Iris pigment epithelial cell (primary cell): ENCODE measurements at places on chromosomes 5 and 9.
A peak's percentile ranks its signal among the peaks of the same experiment; 100 is the strongest.

GRCh38 chr5:151151793-151152192 is 5.8 kb downstream of the ANXA6 start:
- peak; percentile 33 for DNase-seq

GRCh38 chr5:147481376-147481775 is 28.5 kb downstream of the DPYSL3 start:
- DNase-seq: peak; percentile 95

- peak; percentile 67 for DNase-seq
Measured at GRCh38 chr9:121686930-121687541, 35.6 kb downstream of the DAB2IP start.

- DNase-seq: no peak
Measured at GRCh38 chr5:66869347-66869746, 273.2 kb downstream of the MAST4 start.

DNA sequence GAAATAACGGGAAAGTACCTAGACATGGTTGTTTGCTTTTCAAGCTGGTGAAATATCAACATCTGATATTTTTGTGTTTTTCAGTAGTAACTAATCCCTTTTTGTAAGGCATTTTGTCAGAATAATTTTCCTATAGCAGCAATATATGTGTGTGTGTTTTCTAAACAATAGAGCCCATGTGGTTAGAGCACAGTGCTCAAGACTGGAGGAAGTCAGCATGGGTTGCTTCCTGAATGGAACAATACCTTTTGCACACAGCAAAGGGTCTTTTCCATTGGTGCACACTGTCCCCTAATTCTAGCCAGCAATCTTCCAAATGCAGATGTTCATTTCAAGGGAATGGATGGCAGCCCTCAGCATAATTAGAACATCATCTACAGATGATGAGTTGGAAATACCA is 270.1 kb downstream of the AOPEP start:
- no peak for DNase-seq

DNA sequence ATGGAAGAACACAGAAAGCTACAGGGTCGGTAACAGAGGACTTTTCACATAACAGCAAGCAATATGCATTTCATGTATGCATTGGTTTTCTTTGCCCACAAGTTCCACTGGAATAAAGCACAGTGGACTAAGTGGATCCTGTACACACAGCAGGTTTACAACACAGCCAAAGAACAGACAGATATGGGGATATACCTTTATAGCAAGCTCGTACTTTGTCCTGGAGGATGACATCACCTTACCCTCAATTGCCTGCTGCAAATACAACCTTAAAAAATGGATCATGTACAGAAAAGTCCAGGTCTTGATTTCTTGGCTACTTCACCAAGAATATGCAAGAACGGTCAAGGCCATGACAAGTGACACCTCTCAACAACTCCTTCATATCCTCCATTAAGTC is 1445.5 kb downstream of the MAT2B start:
- no peak for DNase-seq

DNA sequence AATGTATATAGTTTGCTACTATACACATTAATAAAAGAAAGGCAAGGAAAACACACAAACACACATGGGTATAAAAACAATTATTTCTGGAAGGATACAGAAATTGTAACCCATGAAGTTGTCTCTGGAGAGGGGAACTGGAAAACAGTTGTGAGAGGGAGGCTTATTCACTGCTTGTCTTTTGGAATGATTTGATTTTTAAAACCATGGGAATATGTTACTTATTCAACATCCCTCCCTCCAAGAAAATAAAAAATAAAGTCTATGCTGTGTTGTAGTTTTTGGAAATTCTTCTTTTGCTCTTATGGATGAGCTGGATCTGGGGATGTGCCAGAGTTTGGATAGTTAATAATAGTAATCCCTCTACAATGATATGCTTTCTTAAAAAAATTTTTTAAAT is 6.0 kb upstream of the C1QTNF2 start:
- DNase-seq: no peak

DNA sequence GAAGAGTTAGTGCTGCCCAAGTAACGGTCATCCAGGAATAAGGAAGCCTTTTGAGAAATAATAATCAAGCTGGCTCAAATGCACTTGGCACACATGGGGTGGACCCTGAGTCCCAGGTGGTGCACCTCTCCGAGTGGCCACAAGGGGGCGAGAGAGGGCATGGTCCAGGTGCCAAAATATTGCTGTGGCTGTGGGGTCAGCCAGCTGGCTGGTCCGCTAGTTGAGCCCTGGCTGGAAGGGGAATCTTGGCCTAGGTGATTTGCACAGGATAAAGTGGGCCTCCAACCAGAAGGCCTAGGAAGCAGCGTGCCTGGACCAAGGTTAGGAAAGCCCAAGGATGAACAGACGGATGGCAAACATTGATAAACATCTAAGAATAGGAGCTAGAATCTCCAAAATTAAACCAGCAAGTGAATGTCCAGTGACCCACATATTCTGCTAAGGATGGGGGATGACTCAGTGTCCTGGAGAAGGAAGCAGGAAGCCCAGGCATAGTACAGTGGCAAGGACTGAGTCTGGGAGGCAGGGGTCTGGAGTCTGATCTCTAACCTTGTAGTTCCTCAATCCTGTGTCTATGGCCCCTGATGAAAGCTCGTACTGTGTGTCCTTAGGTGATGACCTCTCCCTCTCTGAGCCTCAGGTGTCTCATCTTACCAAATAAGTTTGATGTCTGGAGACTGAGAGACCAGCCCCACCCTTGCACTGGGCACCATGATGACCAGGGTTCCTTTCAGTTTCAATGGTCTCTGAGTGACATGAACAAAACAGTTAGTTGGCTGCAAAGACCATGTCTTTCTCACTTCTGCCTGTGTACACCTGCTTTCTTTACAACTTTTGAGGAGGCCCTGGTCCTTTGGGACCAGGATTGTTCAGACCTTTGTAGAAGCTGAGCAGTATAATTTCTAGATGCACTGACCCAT is 19.2 kb upstream of the SHB start:
- DNase-seq: no peak

- DNase-seq: no peak
Measured at GRCh38 chr9:98924946-98925820, 18.5 kb upstream of the COL15A1 start.

- no peak for DNase-seq
Measured at GRCh38 chr9:14836885-14837284, 73.3 kb downstream of the FREM1 start.

DNA sequence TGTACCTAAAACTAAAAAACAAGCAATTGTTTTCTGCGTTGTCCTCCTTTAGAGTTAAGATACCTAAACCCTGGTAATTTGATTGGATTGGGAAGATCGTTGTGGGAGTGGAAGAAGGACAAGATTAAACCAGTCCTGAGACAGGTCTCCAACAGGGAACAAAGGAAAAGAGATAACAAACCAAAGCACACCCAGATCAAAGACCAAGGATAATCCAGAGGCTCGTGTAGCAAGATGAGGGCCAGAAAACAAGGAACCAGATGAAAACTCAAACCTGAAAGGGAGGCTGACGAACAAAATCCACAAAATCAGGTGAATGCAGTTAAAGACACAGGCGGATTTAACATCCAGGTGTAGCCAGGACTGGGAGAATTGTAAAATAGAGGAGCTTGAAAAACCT is 618.1 kb downstream of the SLCO4C1 start:
- DNase-seq: no peak

DNA sequence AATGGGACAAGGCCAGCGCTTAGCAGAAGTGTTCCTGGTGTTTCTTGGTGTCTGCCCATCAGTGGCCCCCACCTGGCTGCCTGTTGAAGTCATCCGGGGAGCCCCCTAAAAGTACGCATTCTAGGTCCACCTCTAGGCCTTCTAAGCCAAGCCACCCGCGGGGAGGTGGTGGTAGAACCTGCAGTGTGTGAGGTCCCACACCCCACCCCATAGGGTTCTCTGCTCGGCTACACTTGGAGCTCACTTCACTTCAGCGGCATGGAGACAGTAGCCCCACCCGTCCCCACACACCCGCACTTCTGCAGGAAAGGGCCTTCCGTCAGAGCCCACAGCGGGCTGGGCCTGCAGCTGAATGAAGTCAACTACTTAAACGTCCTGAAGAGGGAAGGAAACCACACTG is 29.6 kb upstream of the FCN2 start:
- no peak for DNase-seq

GRCh38 chr9:124779368-124780059 is 2.6 kb downstream of the OLFML2A start:
- DNase-seq: peak; percentile 96

- no peak for DNase-seq
Measured at GRCh38 chr5:117769877-117770276, 1195.3 kb upstream of the SEMA6A start.

DNA sequence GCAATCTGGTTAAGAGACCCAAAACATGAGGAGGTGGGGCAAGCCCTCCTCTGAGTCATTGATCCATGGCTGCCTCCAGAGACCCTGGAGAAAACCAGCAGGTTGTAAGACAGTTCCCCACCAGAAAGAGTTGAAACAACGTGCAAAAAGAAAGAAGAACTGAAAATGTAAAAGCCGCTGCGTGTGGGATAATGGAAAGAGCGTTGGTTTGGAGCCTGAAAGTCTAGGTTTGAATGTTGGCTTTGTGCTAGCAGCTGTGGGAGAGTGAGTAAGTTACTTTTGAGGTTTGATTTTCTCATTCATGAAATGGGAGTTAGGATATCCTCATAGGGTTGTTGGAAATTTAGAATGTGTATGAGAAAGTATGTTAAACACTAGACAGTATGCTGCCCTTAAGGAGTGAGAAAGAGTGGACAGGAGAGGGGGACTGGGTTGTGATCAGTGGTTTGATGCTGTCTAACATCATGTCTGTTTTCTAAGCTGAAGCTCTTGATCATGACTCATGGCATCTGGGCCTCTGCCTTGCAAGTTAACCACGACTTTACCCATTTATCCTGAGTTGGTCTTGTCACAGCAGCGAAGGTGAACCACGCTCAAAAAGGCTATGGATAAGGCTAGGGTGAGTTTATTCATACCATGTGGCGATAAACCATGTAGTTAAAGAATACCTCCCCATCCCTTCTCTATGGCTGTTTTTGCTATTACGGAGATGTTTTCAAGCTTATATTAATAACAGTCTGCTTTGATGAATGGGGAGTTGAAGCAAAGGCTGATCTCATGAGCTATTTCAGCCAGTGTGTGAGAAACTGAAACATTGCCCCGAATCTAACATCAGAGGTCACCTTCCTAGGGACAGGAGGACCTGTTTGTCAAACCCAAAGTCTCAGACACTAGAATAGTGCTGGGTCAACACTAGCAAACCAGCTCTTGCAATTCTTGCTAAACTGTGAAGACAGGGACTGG is 41.3 kb downstream of the ZNF366 start:
- peak; percentile 84 for DNase-seq

DNA sequence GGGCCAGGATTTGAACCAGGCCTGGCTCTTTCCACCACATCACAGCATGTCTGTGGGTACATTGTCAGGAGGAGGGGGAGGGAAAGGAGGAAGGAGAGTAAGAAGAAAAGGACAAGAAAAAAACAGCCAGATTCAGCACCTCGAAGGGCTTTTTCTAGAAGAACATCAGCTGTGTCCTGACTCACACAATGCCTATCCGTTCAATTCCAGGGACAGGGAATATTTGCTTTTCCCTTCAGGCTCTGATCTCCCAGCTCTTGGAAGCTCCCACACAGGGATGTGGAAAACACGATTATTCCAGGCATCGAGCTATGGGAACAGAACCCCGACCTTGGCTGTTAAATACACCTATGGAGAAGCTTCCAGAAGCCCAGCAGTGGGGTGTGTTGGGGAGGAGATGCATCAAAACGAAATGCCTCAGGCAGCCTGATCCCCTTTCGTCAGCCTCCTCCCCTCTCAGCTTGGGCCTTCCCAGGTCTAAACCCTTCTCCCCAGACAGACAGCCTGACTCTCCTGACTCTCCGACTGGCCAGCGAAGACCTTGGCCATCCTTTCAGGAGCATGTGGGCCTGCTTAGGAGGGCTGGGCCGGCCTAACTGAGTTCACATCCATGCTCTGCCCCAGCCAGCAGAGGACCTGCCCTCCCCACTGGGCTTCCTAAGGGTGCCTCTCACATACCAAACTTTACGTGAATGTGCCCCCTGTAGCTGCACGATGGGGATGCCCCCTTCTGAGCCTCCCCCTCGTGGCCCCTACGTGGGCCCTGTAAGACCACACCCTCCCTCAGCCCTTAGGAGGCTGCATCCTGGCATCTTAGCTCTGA is 54.4 kb downstream of the NEURL1B start:
- no peak for DNase-seq

- no peak for DNase-seq
Measured at GRCh38 chr9:26742828-26743476, 149.7 kb downstream of the CAAP1 start.

DNA sequence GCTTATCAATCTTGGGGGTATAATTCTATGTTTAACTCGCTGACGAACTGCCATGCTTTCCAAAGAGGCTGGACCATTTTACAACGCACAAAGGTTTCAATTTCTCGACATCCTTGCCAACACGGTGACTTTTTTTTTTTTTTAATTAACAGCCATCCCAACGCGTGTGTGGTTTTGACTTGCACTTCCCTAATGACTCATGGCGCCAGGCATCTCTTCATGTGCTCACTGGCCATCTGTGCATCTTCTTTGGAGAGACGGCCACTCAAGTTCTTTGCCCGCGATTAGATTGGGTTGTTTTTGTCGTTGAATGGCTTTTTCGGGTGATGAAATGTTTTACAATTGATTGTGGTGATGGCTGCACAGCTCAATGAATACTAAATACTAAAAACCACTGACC is 12.5 kb upstream of the CARD9 start:
- no peak for DNase-seq

GRCh38 chr9:35729700-35730485 is 2.1 kb downstream of the TLN1 start:
- peak; percentile 85 for DNase-seq

GRCh38 chr9:18368206-18368605 is 105.7 kb upstream of the ADAMTSL1 start:
- DNase-seq: no peak

GRCh38 chr5:168443950-168444700 is 42.1 kb upstream of the RARS1 start:
- DNase-seq: peak; percentile 41

- no peak for DNase-seq
Measured at GRCh38 chr5:157611571-157612476, 36.2 kb upstream of the ADAM19 start.

- no peak for DNase-seq
Measured at GRCh38 chr9:114086607-114087006, 8.5 kb upstream of the AMBP start.

GRCh38 chr5:176590035-176590717 is 19.8 kb downstream of the GPRIN1 start:
- DNase-seq: no peak

- no peak for DNase-seq
Measured at GRCh38 chr5:77798456-77798855, 22.3 kb upstream of the TBCA start.

DNA sequence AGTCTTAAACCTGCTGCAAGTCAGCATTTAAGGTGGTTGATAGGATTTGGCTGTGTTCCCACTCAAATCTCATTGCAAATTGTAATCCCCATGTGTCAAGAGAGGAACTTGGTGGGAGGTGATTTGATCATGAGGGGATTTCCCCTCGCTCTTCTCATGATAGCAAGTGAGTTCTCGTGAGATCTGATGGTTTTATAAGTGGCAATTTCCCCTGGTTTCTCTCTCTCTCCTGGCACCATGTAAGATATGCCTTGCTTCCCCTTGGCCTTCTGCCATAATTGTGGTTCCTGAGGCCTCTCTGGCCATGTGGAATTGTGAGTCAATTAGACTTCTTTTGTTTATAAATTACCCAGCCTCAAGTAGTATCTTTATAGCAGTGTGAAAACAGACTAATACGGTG is 84.3 kb upstream of the SMC2 start:
- DNase-seq: peak; percentile 69

GRCh38 chr5:10201223-10201868 is 48.3 kb downstream of the ATPSCKMT start:
- peak; percentile 6 for DNase-seq
